Uterus (tissue), 4 donors: ENCODE measurements at places on chromosomes 7 and 10.

GRCh38 chr10:58570307-58570723 is 57.6 kb downstream of the BICC1 start:
- DNase-seq, result no peak

GRCh38 chr7:34849163-34849960 is 187.9 kb downstream of the DPY19L1 start:
- DNase-seq, result no peak

DNA sequence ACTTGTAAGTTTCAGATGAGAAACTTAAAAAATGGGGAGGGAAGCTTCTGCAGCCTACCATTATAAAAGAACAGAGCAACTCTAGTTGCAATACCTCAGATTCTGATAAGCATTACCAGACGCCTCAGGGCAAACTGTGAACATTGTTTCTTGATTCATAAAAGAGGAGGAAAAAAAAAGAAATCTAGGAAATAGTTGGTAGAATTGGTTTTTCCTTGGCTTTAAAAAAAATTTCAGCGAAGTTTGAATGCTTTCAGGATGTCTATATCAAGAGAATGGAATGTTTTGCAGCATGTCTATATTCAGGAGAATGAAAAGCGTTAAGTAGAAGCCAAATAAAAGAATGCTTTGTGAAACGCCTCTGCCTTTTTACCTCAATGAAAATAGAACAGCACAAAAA is 17.5 kb upstream of the ANLN start:
- DNase-seq, result no peak

DNA sequence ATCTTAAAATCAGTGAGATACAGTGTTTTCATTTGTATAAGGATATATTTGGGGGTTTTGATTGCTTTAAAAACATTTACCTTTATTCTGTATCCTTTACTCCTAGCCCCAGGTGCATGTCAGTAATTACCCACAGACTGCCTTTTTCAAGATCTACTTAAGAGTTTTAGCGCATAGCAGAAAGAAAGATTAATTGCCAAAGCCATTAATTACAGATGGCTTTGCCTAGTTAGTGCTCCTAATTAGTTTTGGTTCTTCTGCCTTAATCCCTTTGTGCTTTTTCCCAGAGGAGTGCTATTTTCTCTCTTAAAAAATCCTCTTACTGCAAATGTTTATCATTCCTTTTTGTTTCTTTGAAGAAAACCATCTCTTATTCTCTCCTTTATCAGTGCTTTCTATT is 122.8 kb downstream of the MAPK8 start:
- DNase-seq, result no peak

DNA sequence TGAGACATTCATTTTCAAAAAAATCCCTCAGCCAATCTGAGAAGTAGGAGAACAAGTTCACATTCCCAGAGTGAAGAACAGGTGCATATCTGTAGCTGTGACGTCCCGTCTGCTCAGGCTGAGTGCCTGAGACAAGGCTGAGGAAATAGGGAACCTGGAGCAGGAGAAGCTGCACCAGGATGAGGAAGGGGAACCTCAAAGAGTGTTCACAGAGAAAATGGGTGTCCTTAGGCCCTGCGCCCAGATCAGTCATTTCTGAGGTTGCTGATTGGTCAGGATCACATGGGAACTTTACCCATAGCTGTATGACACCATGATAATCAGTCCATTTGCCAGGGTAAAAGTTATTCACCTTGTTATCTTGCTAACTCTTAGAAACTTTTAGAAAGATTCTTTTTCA is 34.2 kb upstream of the TARP start:
- no peak for DNase-seq
